ENCODE measurements at places on chromosomes 11 and 22. TPM values are rescaled to one million over a fixed set of nuclear protein-coding genes. Genes with fewer than 3 reads are reported as not detected.

Gene NAALAD2
- 0.25 TPM for total RNA-seq

DNA sequence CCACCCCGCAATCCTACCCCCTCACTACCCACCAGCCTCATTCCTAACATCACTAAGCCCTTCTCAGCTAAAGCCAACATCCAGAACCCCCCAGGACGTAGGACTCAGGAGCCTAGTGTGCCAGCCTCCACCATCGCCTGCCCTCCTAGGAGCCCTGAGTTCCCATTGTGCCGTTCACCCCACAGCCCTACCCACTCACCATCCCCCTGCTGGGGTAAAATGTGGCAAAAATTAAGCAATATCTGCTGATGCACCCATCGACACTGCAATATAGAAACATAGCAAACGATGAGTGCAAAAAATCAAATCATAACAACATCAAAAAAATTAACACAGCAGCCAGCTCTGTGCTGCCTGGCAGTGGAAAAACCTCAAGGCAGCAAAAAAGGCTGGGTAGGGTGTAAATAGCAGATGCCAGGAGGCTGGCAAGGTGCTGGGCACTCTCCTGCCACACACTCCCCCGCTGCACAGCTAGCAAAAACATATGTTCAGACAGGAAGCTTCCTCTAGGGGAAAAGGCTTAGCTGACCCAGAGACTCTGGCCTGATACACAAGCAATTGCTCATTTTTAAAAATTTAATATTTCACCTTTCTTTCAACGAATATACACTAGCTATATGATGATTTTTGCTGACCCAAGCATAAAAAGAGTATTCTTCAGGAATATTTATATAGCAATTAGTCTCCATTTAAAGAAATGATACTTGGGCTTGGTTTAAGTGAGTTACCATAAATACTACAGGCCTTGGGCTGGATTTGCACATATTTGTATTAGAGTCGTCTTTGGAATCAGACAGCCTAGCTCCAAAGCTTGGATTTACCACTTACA, 33.8 kb downstream of the PRDM10 start:
- DNase-seq = no peak

Gene GGT1
- 166 TPM for total RNA-seq

Gene ETS1
- total RNA-seq = 20.2 TPM

- DNase-seq = no peak
Measured at GRCh38 chr11:44282620-44283019, 27.3 kb downstream of the ALX4 start.

- peak; percentile 94 for DNase-seq
Measured at GRCh38 chr11:110763249-110764011, 51.2 kb upstream of the ARHGAP20 start.

Gene TALDO1
- total RNA-seq = 147 TPM

- DNase-seq = peak; percentile 32
Measured at GRCh38 chr22:44402196-44403111, 89.7 kb upstream of the SHISAL1 start.

Gene TYR
- total RNA-seq = not detected

DNA sequence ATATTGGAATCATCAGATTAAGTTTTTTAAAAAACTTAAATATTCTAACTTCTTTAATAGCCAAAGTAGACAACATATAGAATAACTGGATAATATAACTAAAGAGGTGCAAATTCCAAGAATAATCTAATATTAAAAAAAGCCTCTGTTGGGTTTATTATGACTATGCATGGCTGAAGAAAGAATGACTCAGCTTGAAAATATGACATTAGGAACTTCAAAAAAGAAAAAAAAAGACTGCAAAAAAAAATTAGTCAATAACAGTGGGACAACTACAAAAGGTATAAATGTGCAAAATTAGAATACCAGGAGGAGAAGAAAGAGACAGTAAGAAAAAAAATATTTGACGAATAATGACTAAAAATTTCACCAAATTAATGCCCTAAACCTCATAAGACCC, 1178.0 kb downstream of the JRKL start:
- no peak for DNase-seq

Gene TMPRSS4
- total RNA-seq = not detected

Gene CD3D
- total RNA-seq = 1.6 TPM

GRCh38 chr11:71450939-71451338, 2.1 kb upstream of the NADSYN1 start:
- DNase-seq = no peak

Gene PATZ1
- 21.2 TPM for total RNA-seq

GRCh38 chr22:45836418-45837169, 140.4 kb downstream of the WNT7B start:
- DNase-seq = no peak

- DNase-seq = no peak
Measured at GRCh38 chr11:6611092-6611962, 689 bp downstream of the TAF10 start.

DNA sequence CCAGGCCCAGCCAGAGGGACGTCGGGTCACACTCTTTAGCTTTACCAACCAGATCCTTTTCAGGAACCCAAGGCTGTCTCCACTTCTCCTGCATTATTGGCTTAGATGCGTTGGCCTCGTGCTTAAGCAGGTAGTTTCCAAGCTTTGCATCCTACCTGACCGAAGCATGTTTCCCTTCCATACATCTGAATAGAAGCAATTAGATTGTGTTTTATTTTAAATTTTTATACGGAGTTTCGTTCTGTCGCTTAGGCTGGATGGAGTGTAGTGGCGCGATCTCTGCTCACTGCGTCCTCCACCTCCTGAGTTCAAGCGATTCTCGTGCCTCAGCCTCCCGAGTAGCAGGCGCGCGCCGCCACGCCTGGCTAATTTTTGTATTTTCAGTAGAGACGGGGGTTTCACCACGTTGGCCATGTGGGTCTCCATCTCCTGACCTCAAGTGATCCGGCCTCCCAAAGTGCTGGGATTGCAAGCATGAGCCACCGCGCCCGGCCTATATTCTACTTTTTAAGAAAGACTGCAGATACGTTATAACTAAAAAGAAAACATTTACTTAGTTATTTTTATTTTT, 677 bp downstream of the DYNC2H1 start:
- no peak for DNase-seq

Gene OR51B2
- not detected for total RNA-seq

Gene OR51E2
- not detected for total RNA-seq

GRCh38 chr11:56922421-56922820, 66.3 kb upstream of the OR5AK2 start:
- no peak for DNase-seq

DNA sequence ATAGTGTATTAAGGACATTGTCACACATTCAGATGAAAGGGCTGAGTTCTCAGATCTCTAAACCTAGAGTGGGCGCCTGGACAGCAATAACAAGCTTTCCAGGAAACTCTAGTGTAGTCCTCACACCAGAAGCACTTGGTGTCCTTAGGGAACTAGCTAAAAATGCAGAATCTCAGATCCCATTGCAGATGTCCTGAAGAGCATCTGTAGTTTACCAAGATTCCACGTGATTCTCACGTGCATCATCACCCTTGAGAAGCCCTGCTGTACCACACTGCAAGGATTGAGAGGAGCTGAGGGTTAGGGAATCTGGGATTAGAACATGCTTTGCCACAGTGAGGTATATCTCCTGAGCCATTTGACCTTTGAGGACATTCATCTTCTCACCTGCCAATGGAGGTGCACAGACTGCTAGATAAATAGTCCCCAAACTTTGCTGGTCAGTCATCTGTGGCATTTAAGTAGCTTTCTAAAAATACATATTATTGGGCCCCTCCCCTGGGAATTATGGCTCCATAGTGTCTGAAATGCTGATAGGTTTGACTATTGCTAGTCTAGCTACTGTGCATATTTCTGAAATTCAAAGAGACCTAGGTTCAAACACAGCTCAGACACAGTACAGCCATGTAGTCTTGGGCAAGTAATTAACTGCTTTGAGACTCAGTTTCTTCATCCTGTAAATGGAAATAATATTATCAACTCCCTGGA, 1068.9 kb downstream of the OPCML start:
- DNase-seq = no peak

Gene FHIP1B
- 32.1 TPM for total RNA-seq

DNA sequence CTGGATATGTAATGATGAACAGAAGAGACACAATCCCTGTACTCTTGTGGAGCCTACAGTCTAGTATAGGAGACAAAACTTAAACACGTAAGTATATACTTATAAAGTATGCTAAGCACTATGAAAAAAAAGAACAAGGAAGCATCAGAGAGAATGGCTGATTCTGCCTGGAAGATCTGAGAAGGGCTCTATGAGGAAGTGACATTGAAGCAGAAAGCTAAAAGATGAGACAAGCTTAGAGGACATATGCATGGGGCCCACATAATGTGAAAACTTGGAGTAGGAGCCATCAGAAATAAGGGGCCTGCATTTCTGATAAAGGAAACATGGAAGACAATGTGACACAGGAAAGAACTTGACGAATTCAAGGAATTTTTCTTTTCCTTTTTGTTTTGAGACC, 16.6 kb downstream of the SAA1 start:
- no peak for DNase-seq

Gene GGA1
- 27.3 TPM for total RNA-seq

Gene RPL3
- 862 TPM for total RNA-seq

DNA sequence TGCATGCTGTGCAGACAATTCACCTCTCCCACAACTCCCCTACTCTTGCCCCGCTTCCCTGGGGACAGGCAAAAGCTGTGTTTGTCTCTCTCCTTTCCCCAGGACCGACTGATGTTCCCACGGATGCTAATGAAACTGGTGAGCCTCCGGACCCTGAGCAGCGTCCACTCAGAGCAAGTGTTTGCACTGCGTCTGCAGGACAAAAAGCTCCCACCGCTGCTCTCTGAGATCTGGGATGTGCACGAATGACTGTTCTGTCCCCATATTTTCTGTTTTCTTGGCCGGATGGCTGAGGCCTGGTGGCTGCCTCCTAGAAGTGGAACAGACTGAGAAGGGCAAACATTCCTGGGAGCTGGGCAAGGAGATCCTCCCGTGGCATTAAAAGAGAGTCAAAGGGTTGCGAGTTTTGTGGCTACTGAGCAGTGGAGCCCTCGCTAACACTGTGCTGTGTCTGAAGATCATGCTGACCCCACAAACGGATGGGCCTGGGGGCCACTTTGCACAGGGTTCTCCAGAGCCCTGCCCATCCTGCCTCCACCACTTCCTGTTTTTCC, 1.4 kb upstream of the MADD start:
- DNase-seq = no peak

GRCh38 chr22:29481265-29482000, 1.4 kb downstream of the NEFH start:
- DNase-seq = no peak

Gene TRIM51G
- not detected for total RNA-seq

Gene OR5P2
- not detected for total RNA-seq

Gene MOV10L1
- total RNA-seq = not detected

DNA sequence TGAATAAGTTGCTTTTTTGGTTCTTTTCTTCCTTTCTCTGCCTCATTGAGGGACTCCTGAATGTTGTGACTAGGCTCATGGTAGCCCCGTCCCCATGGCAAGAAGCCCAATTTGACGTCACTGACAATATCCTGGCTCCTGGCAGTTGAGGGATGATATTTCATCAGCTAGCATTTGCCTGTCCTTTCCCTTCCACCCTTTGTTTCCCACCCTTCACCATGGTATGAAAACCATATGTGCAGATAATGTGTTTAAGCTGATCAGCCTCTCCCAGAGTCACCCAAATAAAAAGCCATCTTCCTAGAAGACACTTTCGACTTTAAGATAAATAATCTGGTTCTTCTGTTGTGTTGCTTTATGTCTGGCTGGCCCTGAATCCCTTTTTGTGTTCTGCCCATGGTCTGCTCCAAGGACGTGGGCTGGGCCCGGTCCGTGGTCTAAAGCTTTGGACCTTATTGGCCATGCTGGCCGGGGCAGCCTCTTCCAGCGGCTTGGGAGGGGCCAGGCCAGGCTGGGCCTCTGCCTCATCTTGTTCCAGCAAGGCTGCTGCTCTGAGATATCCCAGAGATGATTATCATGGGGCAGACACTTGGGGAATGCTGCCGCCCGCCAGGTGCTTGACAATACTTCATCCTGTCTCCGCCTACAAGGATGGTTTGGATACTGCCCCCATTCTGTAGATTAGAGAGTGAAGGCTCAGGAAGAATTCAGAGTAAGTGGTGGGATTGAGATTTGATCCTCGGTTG, 5.1 kb downstream of the TSPAN18 start:
- DNase-seq = no peak

Gene PVALB
- 0.81 TPM for total RNA-seq

DNA sequence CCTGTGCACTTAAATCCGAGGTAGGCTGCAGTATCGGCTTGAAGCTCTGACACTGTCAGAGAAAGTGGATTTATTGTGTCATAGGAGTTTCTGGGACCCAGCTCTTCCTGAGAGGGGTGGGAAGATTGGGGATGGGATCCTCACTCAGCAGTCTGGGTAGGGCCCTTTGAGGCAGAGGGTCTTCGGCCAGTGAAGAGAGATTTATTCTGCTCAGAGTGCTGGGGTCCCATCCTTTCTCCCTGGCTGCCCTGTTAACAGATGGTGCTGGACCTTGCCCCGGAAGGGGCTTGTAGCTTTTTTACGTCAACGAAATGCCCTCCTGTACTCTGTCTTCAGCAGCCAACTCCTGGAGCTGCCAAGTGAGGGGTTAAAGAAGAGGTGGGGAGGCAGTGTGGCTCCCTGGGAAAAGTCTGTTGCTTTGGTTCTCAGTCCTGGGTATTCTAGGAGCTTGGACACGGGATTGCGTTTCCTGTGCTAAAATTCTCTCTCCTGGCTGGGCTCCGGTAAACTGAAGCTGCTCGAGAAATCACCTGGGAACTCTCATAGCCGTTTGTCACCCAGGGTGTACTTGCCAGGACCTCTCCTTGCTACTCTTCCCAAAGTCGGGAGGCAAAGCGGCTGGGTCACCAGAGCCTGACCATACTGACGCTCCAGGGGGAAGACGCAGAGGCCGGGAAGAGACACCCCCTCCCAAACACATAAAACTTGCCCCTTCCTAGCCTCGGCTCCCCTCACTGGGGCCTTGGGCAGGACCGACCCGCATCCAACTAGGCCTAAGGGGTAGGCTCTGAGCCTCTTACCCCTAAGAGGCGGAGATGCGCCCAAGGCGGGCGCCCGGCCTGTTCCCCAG, 806 bp upstream of the SMDT1 start:
- DNase-seq = peak; percentile 46

- no peak for DNase-seq
Measured at GRCh38 chr11:94519478-94520084, 7.3 kb downstream of the C11orf97 start.

Gene CHRM1
- not detected for total RNA-seq

Gene SHANK3
- 22.8 TPM for total RNA-seq

Gene MPZL2
- total RNA-seq = 18.6 TPM

GRCh38 chr11:48384670-48385069, 18.4 kb upstream of the OR4C5 start:
- DNase-seq = no peak

DNA sequence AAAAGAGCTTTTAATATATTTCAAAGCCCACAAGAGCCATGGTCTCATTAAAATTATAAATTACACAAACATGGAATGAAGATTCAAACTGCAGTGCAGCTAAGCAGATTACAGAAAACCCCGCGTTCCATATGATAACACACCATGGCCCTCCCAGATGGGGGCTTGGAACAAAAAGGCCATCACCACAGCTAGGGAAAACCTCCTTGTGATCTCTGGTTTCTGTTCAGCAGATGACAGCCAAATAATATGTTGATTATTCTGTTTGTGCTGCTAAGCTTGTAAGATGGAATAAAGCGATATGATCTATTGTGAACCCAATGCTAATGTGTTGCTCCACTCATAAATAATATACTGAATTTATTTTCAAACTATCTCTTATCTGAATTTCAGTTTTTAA, 28.5 kb downstream of the IMMP1L start:
- no peak for DNase-seq

Measured in left lobe of liver (tissue), 2 donors.